ENCODE measurements at places on chromosomes 7 and 10.

- DNase-seq: no peak
Observed at GRCh38 chr7:103573479-103574058, 127.6 kb upstream of the SLC26A5 start.

GRCh38 chr10:123442901-123443300, 223.3 kb upstream of the GPR26 start:
- no peak for DNase-seq

DNA sequence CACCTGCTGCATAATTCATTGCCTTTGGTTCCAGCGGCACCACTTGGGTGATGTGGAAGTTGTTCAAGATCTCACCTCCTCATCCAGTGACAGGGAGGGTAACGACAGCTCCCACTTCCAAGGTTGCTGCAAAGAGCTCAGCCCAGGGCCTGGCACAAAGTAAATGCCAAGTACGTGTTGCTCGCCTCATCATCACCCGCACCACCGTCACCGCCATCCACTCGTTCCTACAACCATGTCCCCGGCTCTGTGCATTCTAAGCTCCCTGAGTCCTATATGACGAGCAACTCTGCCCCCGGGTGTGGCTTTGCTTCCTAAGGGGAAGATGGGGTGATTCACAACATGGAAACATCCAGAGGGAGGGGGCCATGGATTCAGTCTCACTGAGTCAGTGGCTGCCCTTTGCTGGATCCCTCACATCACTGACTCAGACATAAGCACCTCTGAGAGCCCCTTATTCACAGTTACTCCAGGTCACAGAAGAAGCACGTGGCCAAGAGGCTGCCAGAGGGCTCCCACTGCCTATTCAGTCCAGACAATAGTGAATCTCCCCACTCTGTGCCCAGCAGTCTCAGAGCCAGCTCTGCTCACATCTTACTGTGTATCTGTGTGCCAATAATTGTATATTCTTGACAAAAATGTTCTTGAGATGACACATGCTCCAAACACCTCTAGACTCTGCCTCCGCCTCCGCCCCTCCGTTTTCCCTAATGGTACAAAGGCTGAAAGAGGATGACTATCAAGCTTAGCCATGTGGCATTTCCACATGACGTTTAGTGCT, 159.1 kb downstream of the GFRA1 start:
- no peak for DNase-seq

GRCh38 chr10:80599424-80599847, 61.7 kb downstream of the SH2D4B start:
- DNase-seq: peak; percentile 4

- no peak for DNase-seq
Observed at GRCh38 chr7:121605317-121605680, 209.2 kb upstream of the FAM3C start.

DNA sequence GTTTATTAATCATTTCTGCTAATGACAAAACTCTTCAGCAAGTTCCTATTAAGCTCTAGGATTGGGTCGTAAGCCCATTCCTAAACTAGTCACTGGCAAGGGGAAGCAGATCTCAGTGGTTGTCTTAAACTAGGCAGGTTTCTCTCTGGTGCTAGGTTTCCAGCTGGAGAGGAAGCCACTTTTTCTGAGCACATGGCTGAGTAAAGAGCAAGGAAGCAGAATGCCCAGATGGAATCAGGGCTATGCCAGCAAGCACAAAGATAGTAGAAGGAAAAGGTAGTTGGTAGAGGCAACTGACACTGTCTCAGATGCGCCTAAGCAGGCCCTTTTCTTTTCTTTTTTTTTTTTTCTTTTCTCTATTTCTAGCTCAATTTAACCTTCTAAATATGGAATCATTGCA, 224.9 kb downstream of the EXOC4 start:
- no peak for DNase-seq

- no peak for DNase-seq
Observed at GRCh38 chr10:120387326-120387725, 69.7 kb upstream of the PLPP4 start.

GRCh38 chr7:144777005-144777839, 58.6 kb downstream of the TPK1 start:
- no peak for DNase-seq

DNA sequence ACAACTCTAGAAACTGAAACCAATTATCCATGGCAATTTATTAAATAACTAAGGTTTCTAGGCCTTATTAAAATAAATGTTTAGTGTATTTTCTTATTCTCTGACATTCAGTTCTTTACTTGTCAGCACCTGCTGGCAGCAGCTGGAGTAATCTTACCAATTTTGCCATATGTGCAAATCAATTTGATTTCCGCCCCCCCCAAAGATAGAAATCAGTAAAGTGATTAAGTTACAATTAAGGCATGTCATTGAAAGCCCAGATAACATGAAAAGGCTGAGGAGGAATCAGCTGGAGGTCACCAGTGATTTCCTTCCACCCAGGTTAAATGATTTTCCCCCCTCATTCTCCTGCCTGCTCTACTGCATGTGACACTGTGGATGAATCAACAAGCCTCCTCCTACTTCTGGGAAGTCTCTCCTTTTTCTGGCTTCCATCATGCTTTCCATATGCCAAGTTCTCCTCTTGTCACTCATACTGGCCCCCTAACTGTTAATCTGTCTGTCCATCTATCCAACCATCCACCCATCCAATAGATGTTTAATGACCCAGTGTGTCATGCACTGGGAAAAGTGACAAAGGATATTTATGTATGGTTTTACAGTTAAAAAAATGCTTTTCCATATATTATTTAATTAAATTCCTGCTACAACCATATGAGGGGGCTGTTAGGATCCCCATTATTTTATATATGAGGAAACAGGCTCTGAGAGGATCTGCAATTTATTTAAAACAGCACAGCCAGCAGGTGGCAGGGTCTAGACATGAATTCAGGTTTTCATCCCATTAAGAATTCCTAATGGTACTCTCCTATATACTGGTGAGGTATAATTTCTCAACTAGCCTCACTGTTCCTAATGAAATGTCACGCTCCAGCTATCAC, 116.5 kb downstream of the ATXN7L1 start:
- peak; percentile 5 for DNase-seq

DNA sequence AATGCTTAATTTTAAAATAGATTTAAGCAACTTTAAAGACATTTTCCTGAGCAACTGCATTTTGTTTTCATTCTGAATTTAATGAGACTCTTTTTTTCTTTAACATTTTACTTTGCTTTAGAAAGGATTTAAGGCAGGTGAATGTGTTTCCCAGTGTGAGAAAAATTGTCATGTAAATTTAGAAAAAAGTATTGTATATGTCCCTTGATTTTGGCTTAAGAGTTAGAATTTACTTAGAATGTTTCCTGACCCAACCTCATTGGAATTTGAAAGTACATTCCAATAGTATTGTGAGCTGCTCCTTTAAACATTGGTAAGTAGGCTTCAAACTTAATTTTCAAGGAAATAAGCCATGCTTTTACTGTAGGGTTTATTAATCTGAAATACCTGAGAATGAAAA, 110.2 kb downstream of the PTEN start:
- no peak for DNase-seq

- DNase-seq: no peak
Observed at GRCh38 chr10:97207756-97208346, 22.1 kb upstream of the SLIT1 start.

GRCh38 chr7:49790209-49790608, 16.8 kb downstream of the VWC2 start:
- no peak for DNase-seq

Data from effector memory CD8-positive, alpha-beta T cell (primary cell).